ENCODE measurements at places on chromosomes 4 and X. TPM values are rescaled to one million over a fixed set of nuclear protein-coding genes. Genes with fewer than 3 reads are reported as not detected.
A peak's percentile ranks its signal among the peaks of the same experiment; 100 is the strongest.

- no peak for DNase-seq
These were observed 105.1 kb downstream of the FNIP2 start for GRCh38 chr4:158873795-158874401.

GRCh38 chr4:87209696-87210095 lies 10.7 kb downstream of the KLHL8 start:
- DNase-seq = no peak

DNA sequence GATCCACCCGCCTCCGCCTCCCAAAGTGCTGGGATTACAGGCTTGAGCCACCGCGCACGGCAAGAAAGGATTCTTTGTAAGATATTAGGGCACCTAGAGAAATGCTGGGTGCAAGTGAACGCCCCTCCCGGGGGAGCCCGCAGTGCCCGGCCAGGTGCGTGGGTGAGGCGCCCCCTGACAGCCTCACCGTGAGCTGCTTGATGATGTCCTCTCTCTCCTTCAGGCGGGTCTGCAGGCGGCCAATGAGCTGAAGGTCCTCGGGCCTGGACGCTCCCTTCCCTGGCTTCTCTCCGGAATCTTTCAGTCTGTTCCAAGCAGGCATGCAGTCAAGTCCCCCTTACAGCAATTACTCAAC lies 21.9 kb downstream of the MED28 start:
- DNase-seq = no peak

Gene ESX1
- not detected for total RNA-seq

DNA sequence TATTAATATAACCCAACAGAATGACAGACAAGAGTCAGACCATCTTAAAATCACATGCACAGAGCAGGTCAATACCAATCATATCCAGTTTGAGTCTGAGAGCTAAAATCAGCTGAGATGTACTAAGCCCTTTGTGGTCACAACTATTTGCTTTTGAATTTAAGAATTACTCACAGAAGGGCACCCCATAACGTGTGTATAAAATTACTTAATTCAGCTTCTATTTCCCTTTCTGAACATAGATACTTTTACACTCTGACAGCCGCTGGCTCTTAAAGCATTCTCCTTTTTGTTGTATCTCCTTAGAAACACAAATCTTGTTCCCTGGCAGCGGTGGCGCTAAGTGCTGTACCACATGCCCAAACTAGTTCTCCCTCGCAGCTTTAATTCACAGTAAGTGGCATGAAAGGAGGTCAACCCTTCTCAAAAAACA lies 14.8 kb upstream of the PPARGC1A start:
- no peak for DNase-seq

Gene P2RY4
- 0.74 TPM for total RNA-seq

- no peak for DNase-seq
These were observed 8.3 kb upstream of the GJB1 start for GRCh38 chrX:71214604-71215337.

Gene NLRP2B
- total RNA-seq = not detected

- DNase-seq = no peak
These were observed 1144.2 kb downstream of the FAT4 start for GRCh38 chr4:126458993-126459392.

- DNase-seq = no peak
These were observed 730.8 kb downstream of the IL1RAPL1 start for GRCh38 chrX:29318012-29318411.

GRCh38 chrX:66176134-66176533 lies 12.1 kb downstream of the HEPH start:
- DNase-seq = no peak

Gene PRR32
- 1.3 TPM for total RNA-seq

- DNase-seq = no peak
These were observed 16.5 kb downstream of the TRAPPC2 start for GRCh38 chrX:13717700-13718472.

GRCh38 chr4:98423009-98423408 lies 161.8 kb downstream of the RAP1GDS1 start:
- no peak for DNase-seq

Gene TACR3
- 7.3 TPM for total RNA-seq

GRCh38 chr4:81790477-81790876 lies 318.8 kb upstream of the RASGEF1B start:
- DNase-seq = no peak

Gene CT45A2
- not detected for total RNA-seq

Gene PAGE4
- total RNA-seq = 13.3 TPM

Gene RNF150
- 41.3 TPM for total RNA-seq

- no peak for DNase-seq
These were observed 45.1 kb downstream of the OR13H1 start for GRCh38 chrX:131588995-131589394.

DNA sequence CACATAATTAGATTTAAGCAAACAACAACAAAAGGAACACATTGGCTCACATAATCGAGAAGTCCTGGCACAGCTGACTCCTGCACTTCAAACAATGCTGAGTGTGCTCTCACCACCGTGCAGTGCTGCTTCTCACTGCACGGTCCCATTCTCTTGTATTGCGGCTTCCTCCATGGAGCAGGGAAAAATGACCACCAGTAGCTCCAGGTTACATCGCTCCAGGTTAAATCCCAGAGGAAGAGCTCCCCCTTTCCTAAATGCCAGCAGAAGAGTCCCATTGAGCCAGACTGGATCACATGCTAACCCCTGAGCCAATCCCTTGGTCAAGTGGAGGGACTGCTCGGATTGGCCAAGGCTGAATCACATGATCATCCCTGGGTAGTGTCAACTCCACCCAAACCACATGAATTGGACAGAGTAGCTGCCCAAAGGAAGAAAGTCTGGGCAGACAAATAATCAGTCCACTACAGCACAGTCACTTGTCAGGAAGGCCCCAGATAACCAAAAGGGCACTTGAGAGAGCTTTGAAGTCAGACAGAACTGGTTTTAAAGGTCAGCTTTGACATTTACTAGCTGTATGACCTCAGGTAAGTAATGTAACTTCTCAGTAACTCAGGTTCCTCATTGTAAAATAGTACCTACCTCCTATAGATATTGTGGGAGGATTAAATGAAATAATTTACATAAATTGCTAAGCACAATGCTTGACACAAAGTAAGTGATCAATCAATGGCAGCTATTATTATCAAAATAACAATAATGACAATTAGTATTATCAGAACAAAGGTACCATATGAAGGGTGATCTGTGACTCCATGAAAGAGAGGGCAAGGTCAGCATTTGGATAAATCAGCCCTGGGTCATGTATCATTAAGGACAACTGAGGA lies 14.3 kb downstream of the TEC start:
- DNase-seq = no peak

DNA sequence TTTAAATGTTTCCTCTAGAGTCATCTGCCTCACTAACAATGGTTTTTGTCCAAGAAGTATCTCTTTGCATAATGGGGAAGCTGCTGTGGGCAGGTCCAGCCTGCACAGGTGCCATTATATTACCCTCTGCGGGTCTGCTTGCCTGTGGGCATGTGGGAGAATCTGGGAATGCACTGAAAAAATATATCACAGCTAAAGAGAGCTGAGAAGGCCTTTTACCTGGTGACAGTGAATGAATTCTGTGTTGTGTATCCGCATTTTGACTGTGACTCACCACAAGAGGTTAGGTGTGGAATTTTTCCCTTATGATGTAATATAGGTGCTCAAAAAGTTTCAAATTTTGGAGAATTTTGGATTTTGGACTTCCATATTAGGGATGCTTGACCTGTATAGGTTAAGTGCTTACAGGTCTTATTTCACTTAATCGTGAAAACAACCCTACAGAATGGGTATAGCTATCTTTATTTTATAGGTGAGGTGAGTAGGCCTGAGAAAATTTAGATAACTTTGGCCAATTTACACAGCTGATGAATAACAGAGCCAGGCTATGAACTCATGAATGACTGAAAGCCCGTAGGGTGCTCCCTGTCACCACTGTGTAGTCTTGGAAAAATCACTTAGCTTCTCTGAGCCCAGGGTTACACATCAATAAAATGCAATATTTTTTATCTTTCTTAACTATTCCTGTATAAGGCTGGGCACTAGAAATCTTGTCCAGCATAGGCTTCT lies 198.0 kb upstream of the EPHA5 start:
- DNase-seq = no peak

- DNase-seq = no peak
These were observed 85.7 kb downstream of the ATP10D start for GRCh38 chr4:47570816-47571215.

Gene CFAP299
- total RNA-seq = not detected

- DNase-seq = no peak
These were observed 30.0 kb upstream of the TADA2B start for GRCh38 chr4:7013175-7013574.

Gene TMSB15B
- total RNA-seq = 18.6 TPM

Gene RASL11B
- total RNA-seq = 8.7 TPM

Gene PLXNB3
- total RNA-seq = 5.9 TPM

GRCh38 chr4:186651624-186652023 lies 72.0 kb downstream of the FAT1 start:
- DNase-seq = peak; percentile 21

- DNase-seq = no peak
These were observed 137.2 kb downstream of the DIPK2B start for GRCh38 chrX:45063319-45064095.

GRCh38 chrX:445727-446126 lies 59.0 kb upstream of the PPP2R3B start:
- DNase-seq = no peak

DNA sequence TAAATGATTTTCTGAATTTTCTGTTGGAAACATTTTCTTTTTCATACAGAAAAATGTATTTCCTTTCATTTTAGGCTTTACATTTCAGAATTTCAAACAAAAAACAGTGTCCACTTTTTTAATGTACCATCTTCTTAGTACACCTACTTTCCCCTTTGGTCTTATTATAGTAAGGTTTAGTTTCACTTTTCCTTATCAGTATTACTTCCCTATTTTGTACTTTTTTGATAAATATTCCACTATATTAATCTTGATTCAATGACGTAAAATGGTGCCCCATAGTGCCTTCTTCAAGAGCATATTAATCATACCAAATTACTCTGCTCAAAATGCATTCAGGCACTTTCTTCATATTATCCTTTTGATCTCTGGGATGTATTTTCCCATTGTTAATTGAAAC lies 52.5 kb downstream of the BANK1 start:
- DNase-seq = no peak

GRCh38 chrX:20362268-20363267 lies 95.9 kb upstream of the RPS6KA3 start:
- DNase-seq = peak; percentile 59

Gene LDOC1
- 6.4 TPM for total RNA-seq

- no peak for DNase-seq
These were observed 1427.4 kb downstream of the PCDH7 start for GRCh38 chr4:32147446-32148085.

- DNase-seq = no peak
These were observed 29.1 kb upstream of the ARSD start for GRCh38 chrX:2958199-2958598.

Gene SYNPO2
- total RNA-seq = 428 TPM

DNA sequence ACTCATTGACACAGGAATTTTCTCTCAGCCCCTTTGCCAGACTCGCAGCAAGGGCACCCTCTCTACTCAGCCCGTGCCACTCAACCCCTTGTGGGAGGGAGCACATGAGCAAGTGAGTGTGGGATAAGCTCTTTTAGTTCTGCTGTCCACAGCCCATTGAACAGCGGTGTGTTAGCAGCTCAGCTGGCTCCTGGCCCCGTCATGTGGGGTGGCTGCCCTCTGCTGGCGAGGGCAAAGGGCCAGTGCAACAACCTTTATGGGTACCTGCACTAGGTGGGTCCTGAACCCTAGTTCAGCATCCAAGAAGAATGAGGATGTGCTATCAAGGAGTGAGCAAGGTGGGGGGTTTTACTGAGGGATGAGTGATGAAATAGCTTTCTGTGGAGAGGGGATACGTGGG lies 85.0 kb upstream of the ZNF81 start:
- no peak for DNase-seq

Gene FREM3
- 1.5 TPM for total RNA-seq

DNA sequence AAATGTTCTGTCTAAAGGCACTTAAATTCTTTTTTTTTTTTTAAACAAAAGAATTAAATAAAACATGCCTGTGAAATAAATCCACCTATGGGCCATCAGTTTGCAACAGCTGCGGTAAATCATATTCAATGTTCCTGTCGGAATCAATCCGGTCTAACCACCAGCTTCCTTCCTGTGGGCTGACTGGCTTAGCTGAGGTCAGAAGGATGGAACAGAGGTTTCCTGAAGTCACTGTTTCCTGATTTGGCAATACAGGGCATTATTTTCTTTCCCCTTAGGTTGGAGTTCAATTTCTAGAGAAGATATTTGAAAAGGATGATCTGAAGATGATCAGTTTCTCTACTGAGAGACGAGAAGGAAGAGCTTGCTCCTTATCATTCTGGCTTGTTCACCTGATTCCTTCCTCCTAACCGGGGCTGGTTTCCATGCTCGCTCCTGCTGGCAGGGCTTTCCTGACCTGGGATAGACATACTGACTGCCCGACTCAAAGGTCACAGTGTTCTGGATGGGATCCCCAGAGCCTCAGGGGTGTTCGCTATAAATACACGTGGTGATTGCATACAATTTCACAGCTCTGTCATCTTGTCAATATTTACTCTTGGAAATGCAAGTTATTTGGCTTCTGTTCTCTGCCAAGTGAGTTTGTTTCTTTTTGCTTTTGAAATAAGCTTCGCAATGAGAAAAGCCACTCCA lies 21.7 kb downstream of the PDLIM3 start:
- DNase-seq = no peak

GRCh38 chr4:138902705-138903104 lies 112.9 kb upstream of the NOCT start:
- no peak for DNase-seq

- DNase-seq = no peak
These were observed 116.8 kb downstream of the AFAP1 start for GRCh38 chr4:7822877-7823276.

DNA sequence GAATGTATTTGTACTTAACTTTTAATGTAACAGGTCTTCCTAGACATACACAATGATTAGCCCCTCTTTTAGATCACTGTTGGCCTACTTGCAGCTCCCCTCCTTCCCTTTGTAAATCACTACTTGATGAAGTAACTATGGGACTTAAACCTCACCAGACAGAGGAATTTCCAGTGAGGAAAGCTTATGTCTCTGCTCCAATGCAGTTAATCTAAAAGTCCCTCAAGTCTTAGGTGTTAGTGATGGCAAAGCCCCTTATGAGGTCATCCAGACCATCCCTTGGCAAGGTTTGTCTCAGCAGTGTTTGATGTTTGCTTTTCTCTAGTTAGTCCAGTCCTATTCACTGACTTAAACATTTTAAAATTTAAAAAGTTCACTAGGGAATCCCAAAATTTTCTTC lies 877.3 kb upstream of the INTU start:
- DNase-seq = no peak

- no peak for DNase-seq
These were observed 11.1 kb upstream of the FAM9C start for GRCh38 chrX:13055486-13055885.

- DNase-seq = no peak
These were observed 37.7 kb downstream of the MTTP start for GRCh38 chr4:99612281-99612680.

GRCh38 chr4:6497796-6498195 lies 25.4 kb upstream of the PPP2R2C start:
- DNase-seq = no peak

GRCh38 chrX:48488034-48488433 lies 12.0 kb downstream of the FTSJ1 start:
- DNase-seq = no peak
